SW480 (cell line): ENCODE measurements at places on chromosomes 5 and 9.

GRCh38 chr5:96967400-96967799, 31.5 kb downstream of the LNPEP start:
- DNase-seq: no peak

DNA sequence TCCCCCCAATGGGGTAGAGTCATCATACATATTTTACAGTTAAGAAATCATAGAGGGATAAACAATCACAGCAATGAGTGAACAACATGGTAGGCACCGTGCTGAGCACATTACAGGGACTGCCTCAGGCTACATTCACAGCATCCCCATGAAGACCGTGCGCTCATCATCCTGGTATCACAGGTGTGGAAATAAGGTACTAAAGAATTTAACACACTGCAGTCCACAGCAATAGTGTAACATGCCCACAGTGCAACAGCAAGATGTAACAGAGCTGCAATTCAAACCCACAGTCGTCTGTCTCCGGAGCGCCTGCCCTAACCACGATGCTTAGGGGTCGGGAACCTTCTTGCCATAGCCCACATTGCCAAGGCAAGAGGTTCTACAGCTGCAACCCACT, 5.6 kb downstream of the SLIT3 start:
- DNase-seq: no peak

- no peak for DNase-seq
Observed at GRCh38 chr5:168908207-168908606, 329.0 kb upstream of the PANK3 start.

DNA sequence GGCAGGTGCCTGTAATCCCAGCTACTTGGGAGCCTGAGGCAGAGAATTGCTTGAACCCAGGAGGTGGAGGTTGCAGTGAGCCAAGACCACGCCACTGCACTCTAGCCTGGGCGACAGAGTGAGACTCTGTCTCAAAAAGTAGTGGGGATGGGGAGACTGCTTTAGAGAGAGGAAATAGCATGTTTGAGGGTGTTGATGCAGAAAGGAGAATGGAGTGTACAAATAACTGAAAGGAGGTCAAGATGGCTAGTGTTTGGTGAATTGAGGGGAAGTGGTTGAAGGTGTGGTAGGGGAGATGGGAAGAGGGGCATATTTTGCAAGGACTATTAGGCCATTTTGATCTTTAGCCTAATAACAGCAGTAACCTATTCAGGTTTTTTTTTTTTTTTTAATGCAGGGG, 18.2 kb downstream of the TENT2 start:
- no peak for DNase-seq

DNA sequence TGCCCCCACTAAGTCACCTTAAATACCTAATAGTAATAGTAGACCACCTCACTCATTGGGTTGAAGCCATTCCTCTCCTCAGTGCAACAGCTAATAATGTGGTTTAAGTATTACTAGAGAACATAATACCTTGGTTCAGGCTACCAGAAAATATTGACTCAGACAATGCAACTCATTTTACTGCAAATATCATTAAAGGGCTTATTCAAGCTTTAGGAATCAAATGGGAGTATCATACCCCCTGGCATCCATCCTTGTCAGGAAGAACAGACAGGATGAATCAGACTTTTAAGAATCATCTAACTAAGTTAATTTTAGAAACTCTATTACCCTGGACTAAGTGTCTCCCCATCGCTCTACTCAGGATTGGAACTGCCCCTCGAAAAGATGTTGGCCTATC, 6.8 kb upstream of the RNF180 start:
- no peak for DNase-seq

DNA sequence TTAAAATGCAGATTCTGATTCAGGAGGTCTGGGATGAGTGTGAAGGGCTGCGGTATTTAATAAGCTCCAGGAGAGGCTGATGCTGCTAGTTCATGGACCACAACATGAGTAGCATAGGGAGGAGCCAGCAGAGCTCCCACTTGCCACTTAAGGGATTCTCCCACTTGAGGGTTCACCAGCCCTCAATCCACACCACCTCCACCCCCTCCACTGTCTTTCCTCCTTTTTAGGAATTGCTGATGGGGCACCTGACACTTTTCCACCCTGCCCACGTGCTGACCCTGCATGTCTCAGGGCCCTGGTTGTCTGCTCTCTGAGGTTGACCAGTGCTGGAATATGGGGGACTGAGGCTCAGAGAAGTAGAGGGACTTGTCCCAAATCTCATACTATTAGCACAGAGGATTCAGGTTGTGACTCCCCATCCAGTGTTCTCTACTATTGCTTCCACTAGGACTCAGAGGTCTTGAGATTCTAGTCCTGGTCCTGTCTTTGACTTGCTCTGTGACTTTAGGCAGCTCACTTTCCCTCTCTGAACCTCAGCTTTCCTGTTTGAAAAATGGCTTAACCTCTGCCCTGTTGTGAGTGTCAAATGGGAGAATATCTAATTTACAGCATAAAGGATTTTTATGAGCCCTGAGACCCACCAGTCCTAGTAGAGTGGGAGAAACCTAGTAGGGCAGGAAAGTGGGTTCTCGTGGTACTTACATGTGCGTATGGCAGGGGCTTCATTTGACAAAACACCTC, 72.9 kb downstream of the PPARGC1B start:
- no peak for DNase-seq

DNA sequence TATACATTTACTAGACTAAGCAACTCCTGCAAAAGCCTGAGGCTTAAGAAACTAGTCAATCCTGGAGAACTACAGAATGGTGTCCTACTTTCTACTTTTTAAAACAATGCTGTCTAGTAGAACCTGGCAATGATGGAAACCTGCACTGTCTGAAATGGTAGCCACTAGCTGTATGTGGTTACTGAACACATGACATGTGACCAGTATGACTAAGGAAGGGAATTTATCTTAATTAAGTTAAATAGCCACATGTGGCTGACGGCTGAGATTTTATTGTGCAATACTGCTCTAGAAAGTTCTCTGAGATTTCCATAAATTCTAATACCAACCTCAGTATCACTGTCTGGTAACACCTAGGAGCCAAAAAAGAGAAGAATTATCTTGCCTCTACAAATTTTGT, 44.9 kb upstream of the RAPGEF6 start:
- peak; percentile 5 for DNase-seq

DNA sequence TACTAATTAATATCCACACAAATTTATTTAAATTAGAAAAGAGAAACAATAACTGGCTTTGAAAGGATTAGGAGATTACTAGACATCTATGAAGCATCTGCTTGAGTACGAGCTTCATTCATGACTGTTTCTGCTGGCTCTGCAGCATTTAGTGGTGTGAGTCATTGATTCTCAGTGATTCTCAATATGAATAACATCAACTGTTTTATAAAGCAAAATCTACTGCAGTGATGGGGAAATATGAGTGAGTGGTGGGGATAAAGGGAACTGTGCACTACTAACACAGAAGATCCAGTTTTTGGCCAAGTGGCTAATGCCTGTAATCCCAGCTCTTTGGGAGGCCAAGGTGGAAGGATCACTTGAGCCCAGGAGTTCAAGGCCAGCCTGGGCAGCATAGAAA, 8.4 kb downstream of the FNBP1 start:
- no peak for DNase-seq

GRCh38 chr5:154642499-154643245, 112.5 kb upstream of the LARP1 start:
- DNase-seq: peak; percentile 60

- no peak for DNase-seq
Observed at GRCh38 chr5:78522476-78523260, 125.9 kb downstream of the LHFPL2 start.

- DNase-seq: no peak
Observed at GRCh38 chr5:118902656-118903438, 85.5 kb downstream of the DTWD2 start.

- peak; percentile 14 for DNase-seq
Observed at GRCh38 chr9:69785757-69786156, 25.9 kb upstream of the PTAR1 start.

DNA sequence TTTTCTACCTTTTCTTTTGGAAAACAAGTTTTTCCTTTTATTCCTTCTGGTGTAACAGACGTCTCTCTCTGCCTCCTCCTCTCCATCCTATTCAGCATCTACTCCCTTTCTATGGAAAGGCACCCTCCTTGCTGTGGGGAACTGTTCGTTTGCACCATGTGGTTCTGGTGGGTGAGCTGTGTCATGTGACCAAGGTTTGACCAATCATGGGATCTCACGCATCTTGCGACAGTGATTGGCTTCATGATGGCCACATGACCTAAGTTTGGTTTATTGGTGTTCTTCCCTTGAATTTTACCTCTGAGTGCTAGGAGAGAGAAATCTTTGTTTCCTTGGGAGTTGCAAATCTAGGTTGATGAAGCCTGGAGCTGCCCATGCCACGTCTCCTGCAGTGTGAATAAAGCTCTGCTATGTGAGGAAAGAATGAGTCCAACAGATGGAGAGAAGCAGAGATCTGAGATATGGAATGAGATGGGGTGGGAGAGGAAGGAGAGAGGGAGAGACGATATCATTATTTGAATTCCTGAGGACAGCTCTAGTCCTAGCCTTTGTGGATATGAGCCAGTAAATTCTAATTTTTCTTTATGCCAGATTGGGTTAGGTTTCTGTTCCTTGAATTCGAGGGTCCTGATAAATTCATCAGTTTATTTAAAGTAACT, 178.8 kb upstream of the IL12B start:
- DNase-seq: no peak

- peak; percentile 62 for DNase-seq
Observed at GRCh38 chr9:126705767-126706697, 92.3 kb downstream of the LMX1B start.

DNA sequence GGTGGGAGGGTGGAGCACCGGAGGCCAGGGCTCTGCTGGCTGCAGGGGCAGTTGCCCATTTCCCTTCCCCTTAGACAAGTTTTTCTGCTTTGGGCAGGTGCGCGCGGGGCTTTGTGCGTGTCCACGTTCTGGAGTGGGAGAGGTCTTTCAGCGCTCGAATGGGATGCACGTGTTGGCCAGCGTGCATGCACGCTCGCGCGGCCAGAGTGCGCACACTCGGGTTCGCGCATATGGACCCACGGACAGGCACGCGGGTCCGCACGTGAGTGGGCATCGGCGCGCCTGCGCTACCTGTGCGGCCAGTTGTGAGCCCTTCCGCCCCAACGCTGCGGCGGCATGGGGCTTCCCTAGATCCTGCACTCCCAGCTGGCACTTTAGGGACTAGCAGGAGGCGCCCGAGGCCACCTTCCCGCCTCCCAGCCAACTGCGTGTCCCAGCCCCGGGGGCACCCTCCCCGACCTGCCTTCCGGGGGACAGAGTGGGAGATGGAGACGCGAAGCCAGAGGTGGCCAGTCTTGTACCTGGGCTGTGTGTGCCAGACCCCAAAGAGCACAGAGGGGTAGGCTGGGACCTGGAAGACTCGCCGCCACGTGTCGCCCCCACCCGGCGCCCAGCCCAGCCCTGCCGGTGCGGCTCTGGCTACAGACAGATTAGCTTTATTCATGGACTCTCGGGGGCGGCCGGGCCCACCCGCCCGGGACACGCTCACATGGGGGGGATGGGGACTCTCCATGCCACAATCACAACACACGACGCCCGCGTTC, 9.8 kb upstream of the GPRIN1 start:
- DNase-seq: no peak

GRCh38 chr9:133003671-133004090, 25.2 kb downstream of the GFI1B start:
- no peak for DNase-seq

- no peak for DNase-seq
Observed at GRCh38 chr5:154892369-154892771, 33.9 kb downstream of the CNOT8 start.

DNA sequence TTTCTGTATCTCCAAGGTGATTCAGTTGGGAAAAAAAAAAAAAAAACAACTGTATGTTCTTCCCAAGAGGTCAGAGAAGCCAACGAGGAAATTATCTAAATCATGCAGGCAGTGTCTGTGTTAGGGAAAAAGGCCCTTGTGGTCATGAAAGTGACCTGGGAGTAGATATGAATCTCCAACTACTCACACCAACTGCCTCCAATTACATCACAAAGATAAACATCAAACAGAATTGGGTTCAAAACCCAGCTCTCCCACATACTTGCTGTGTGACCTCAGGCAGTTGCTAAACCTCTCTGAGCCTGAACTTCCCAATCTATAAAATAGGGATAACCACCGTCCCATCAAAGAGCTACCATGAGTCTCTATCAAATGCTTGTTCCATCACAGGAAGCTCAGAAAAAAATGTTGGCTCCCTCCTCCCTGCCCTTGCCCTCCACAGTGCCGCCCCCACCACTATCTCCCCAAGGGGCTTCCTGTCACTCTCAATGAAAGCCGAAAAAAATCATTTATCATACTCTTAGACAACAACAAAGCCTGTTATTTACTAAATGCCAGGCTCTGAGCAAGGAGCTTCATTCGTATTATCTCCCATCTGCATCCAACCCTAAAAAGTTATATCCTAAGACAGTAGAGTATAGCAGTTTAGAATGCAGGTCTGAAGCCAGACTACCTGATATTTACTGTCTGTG, 42.9 kb downstream of the CDK5RAP2 start:
- DNase-seq: no peak
